ENCODE measurements at places on chromosomes 13 and 19.

- no peak for DNase-seq
Observed at GRCh38 chr19:55034751-55035150, 3.3 kb downstream of the GP6 start.

GRCh38 chr13:46617229-46617721 lies 64.3 kb downstream of the LRCH1 start:
- DNase-seq, result no peak

- DNase-seq, result no peak
Observed at GRCh38 chr19:51372649-51373504, at the start of gene NKG7. Gene NKG7, minus strand, starts transcription at chr19:51372654. Its CDS starts 119 bp downstream, at chr19:51372535.

DNA sequence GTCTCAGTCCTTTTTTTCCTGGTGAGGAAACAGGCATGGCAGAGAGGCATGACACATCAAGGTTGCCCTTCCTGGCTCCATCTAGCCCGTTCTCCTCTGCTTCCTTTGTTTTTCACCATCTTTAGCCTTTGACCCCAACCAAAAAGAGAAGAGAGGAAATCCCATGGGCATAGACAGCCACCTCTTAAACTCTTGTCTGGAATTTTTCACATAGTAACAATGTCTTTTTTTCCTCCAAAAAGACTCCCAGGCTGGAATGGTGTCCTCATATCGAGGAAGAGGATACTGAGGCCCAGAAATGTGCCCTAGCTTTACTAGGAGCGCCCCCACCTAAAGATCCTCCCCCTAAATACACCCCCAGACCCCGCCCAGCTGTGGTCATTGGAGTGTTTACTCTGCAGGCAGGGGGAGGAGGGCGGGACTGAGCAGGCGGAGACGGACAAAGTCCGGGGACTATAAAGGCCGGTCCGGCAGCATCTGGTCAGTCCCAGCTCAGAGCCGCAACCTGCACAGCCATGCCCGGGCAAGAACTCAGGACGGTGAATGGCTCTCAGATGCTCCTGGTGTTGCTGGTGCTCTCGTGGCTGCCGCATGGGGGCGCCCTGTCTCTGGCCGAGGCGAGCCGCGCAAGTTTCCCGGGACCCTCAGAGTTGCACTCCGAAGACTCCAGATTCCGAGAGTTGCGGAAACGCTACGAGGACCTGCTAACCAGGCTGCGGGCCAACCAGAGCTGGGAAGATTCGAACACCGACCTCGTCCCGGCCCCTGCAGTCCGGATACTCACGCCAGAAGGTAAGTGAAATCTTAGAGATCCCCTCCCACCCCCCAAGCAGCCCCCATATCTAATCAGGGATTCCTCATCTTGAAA lies at the start of gene GDF15:
Gene GDF15 (plus strand): TSS at position 484 of the 868 bp plus-strand sequence. CDS start 32 bp downstream, at position 516.
- DNase-seq, result peak; percentile 91

- DNase-seq, result no peak
Observed at GRCh38 chr19:4671185-4671851, 1.2 kb upstream of the MYDGF start.

DNA sequence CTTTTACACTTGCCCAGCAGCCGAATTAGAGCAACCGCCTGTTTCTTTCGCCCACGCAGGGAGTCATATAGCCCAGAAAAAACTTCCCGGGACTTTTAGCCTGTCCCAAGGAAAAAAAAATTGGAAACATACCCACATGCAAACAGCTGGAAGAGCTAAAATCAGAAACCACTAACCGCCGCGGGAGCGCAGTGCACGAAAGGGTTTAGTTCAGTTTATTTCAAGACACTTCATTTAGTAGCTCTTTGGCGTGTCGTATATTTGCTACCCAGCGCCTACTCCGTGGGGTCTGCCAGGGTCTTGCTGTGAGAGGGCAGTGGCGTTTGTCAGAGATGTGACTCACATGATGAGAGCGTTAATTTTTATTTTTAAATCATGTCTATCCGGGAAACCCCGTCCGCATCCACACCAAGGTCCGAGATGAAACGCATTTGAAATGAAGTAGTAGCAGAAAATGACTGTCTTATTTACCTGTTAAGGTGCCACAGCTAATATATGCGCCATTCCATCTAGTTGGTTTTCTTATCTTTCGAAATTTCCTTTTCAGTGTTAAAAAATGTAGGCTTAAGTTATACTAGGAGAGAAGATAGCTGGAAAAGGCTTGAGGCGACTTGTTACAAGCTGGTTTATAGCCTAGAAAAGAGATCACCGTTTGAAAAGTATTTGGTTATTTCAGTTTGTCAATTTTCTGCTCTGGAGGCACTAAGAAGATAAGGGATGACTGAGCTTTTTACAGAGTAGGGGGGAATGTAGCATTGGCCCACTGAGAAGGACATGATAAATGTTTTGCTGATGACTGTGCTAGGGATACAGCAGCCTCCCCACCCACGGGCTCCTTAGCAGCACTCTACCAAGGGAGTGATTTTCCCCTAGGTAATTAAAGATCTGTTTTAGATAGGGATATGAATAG lies 1.7 kb downstream of the KLF5 start:
- peak; percentile 82 for DNase-seq

GRCh38 chr13:20939662-20940061 lies 37.1 kb upstream of the XPO4 start:
- no peak for DNase-seq

- DNase-seq, result no peak
Observed at GRCh38 chr19:51009061-51009891, 7.9 kb upstream of the KLK8 start.

DNA sequence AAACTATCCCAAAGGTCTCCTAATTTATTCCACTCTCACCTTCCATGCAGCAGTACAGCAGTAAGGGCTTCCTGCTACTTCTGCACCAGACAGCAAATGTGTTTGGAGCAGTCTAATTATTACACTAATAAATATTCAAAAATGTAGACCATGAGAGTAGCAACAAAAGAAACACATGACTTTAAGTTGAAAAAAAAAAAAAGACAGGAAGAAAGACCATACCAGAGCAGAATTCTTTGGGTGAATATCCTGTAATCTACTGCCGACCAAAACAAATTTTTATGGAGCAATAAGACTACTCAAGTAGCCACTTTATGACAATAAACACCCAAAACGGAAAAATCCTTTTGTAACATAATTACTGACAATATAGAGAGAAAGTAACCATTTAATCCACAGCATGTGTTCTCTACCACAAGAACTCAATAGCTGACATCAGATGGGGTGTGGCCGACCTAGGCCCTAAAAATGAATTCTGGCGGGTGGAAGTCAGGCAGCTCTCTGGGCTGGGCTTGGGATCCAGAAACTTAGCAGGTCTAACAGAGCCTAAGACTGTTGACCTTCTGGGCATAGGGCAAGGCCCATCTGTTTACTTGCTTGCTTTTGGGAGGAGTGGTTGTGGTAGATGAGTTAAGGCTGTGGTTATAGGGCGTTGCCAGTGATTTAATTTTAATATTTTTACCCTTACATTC lies 4.6 kb downstream of the KLF12 start:
- peak; percentile 77 for DNase-seq

DNA sequence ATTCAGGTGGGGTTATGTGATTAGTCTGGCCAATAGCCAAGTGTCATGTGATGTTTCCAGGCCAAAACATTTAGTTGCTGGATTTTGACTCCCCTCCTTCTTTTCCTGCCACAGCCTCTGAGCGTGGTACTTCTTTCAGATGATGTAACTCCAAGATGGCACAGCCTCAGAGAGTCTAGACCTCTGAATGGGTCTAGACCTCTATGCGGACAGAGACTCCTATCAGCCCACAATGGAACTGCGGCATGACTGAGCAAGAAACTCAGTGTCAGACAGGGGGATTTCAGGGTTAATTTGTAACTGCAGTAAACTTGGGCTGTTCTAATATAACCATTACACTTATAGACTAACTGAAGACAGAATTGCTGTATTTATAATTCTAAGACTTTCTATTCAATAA lies 42.6 kb upstream of the ZDHHC20 start:
- DNase-seq, result no peak

DNA sequence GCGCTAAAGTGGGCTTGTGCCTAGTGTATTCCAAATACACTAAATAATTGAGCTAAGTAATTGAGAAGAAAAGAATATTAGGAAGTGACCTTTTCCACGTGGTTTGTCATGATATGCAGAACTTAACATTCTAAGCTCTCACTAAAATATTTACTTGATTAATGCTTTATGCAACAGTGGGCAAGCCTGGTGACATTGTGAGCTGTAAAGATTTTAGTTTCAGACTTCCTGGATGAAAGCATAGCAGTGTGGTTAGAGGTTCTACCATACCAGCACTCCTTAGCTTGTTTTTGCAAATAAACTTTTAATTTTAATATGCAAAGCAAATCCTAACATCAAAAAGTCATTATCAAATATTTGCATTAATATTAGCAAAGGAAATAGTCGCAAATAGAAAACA lies 1065.1 kb upstream of the SPRY2 start:
- DNase-seq, result no peak

DNA sequence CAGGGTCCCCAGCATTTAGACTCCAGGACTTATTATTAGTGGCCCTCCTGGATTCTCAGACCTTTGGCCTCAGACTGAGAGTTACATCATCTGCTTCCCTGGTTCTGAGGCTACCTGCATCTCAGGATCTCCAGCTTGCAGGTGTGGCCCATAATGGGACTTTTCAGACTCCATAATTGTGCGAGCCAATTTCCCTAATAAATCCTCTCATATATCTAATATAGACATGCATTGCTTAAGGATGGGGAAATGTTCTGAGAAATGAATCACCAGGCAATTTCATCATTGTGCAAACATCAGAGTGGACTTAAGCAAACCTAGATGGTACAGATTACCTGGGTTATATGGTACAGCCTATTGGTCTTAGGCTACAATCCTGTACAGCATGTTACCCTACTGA lies 116.5 kb upstream of the FBXL3 start:
- DNase-seq, result no peak

GRCh38 chr19:2266183-2266993 lies 10.2 kb upstream of the JSRP1 start:
- DNase-seq, result no peak

DNA sequence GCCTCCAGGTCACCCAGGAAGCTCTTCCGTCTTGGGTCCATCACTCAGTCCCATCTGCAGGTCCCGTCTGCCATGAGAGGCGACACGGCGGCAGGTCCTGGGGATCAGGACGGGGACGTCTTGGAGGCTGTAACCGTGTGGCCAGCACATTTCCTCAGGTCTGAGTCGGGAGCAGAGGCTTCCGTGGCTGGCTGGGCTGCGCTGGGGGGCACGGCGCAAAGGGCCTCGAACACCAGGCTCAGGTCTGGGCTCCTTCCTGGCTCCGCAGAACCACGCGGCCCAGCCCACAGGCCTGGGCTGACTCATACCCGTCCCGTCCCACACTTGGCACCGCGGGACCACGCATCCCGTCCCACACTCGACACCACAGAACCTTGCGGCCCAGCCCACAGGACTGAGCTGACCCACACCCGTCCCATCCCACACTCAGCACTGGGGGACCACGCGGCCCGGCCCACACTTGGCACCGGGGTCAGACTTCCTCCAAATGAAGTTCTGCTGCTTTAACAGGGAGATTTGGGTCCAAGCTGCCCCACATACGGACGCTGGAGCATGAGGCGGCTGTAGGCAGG lies 30.2 kb downstream of the SBNO2 start:
- DNase-seq, result no peak

DNA sequence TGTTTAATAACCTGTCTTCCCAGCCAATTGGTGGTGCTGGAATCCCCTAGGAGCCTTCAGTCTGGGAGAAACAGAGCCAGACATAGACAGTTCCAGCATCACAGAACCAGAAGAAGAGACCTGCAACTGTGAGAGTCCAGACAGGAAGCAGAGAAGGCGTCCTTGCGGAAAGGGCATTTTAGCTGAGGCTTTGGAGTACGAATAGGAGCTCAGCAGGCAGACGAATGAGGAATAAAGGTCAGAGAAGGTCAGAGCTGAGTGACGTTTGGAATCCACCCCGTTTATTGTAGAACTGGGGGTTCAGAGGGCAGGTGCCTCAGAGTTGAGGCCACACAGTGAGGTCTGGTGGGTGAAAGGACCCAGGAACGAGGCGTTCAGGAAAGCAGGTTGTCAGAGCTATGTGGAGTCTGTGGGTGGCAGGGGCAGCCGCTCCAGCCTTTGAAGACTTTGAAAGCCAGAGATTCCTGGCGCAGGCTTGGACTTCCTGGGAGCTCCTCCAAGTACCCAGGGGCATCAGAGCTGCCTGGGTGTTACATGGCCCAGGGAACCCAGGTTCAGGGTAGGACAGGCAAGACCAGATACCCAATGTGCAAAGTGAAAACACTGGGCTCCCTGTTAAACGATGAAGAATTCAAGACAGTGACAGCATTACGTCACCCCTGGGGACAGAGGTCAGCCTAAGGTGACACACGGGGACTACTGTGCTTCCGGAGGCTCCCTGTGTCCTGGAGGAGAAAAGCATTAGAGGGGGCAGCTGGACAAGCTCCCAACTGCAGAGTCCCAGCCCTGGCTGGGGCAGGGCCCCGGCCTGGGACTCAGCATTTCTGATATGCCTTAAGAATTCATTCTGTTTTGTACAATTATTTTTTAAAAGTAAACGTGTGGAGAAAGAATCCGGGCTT lies 5.5 kb downstream of the ARRDC2 start:
- DNase-seq, result no peak

GRCh38 chr13:52159159-52159982 lies at the start of gene NEK3:
Gene NEK3, minus strand, starts transcription at chr13:52159597. Its CDS starts 3,406 bp downstream, at chr13:52156191.
- peak; percentile 70 for DNase-seq

DNA sequence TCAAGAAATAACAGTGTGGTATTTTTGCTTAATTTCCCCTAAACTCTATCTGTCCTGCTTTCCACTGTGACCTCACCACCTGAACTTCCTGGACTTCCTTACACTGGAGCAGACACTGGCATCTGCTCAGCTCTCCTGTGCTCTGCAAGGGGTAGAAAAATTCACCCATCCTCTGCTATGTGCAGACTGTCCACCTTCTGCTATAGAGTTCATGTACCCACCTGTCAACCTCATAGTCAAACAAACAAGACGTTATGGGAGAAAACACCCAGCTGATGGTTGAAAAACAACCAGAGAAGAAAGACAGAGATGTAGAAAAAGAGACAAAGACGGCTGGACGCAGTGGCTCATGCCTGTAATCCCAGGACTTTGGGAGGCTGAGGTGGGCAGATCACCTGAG lies 12.2 kb downstream of the LAIR1 start:
- no peak for DNase-seq

DNA sequence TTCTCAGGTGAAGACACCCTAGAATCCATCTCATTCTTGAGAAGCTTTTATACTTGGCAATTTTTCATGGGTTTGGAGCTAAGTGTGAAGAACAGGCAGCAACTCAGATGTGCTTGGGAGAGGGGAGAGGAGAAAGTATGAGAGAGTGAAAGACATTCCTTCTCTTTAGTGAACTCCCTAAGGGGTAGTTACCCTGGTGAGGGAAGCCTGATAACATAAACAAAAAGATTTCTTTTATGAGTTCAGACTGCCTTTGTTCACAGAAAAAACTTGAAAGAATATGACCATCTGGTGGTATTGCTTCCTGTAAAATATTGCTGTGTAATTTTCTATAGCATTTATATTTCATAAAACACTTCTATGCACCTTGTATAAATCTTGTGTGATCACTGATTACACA lies at the start of gene STOML3:
Gene STOML3 (minus strand): TSS at position 139 of the 400 bp plus-strand sequence. CDS start 110 bp downstream, at position 29.
- no peak for DNase-seq

- no peak for DNase-seq
Observed at GRCh38 chr13:99041788-99042187, 63.9 kb upstream of the DOCK9 start.

DNA sequence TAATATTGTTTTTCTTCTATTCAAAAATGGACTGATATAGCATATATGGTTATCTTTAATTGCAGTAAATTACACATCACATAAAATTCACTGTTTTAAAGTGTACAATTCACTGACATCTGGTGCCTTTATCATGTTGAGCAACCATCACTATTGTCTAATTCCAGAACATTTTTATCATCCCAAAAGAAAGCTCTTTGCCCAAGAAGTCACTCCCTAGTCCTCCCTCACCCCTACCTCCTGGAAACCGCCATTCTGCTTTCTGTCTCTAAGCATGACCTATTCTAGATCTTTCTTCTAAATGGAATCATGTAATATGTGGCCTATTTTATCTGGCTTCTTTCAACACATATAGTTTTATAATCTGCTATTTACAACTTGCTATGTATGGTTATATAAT lies 525.6 kb downstream of the DCT start:
- no peak for DNase-seq

All from SW480 (cell line).